ENCODE measurements at places on chromosomes 3 and 15.

- DNase-seq, result peak; percentile 15
Observed at GRCh38 chr3:63343674-63344073, 65.6 kb downstream of the SYNPR start.

DNA sequence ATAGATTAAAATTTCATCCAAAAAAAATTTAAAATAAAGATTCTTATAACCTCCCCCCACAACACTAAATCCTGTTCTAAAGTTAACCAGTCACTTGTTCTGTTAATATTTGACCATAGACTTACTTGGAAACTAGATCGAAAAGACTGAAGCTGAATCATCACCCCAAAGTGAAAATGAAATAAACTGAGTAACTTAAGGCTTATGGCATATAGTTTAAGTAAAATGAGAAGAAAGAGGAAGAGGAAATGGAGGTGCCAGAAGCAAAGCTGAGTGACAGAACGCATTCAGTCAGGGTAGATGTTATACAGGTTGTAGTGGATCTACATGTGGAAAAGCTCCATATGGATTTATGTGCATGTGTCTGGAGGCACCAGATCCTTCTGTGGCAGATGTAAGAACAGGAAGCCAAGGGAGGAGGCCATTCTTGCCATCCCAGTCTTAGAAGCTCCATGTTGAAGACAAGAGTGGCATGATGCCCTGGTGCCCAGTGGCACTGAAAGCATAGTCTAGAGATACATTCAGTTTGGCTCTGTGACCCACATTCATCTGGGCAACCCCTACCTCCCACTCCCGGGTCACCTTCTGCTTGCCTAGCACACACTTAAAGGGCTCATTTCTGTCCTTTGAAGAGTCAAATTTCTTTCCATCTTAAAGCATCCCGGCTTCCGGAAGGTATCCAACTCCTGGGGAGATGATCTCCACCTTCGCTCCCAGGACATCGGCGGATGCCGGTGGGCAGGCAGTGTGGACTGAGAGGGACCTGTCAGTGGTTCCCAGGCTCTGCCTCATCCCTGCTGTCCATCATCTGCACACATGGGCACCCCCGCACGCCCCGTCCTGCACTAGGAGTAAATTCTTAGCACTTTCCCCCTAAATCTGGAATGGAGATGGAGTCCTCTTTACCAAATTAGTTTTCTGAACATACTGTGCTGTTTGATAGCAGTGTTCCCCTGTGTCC is 90.8 kb downstream of the NEO1 start:
- DNase-seq, result no peak

GRCh38 chr3:30282154-30282696 is 324.2 kb upstream of the TGFBR2 start:
- DNase-seq, result no peak

GRCh38 chr15:96330064-96330449 is 443 bp upstream of the NR2F2 start:
- peak; percentile 50 for DNase-seq

GRCh38 chr3:149145974-149146373 is 16.5 kb downstream of the HPS3 start:
- DNase-seq, result no peak

- DNase-seq, result peak; percentile 33
Observed at GRCh38 chr15:63156755-63157117, 541 bp downstream of the RPS27L start.

DNA sequence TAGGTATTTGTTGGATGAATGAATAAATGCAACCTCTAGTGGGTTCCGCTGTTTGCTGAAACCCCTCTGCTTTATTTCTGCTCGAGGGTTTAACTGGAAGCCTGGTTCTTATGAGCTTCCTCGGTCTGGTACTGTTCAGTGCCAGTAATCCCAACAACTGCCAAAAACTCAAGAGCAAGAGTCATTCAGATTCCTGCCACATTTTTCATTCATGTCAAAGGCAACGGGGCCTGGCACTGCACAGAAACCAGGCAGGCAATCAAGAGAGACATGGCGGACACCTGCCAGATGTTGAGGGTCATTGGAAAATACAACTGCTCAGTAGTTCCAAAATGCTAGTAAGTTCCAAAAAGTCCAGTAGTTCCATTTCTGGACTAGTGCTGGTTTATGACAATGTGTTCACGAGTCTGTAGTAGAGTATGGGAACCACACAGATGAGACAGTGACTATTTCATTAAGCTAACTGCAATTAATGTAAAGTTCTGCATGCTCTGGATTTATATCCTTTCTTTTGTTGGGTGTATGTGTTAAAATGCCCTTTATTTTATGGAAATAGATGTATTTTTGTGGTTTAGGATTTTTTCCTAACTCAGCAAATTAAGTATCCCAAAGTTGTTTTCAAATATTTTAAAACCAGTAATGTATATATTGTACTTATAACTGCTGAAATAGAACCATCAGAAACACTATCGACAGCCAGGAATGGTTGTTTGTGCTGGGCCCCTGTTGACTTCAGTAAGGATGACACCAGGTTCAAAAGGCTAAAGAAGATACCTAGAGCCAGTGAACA is 22.7 kb upstream of the TMEM41A start:
- DNase-seq, result no peak

DNA sequence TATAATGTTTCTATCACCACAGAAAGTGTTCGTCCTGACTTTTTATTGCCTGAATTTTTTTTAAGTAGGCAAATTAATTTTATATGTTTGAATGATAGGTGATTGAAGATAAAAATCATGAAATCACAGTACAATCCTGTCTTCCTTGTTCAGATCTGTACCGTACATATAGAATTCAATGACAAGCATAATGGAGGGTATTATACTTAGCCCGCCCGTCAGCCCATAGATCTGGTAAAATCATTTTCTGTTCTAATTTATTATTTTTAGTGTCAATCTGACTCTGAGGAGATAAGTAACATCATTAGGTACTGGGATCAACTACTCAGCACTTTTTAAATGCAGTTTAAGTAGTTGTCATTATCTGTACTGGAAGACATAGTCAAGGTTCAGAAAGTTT is 269.9 kb downstream of the NR2F2 start:
- DNase-seq, result no peak

GRCh38 chr3:52195823-52196331 is 2.1 kb upstream of the ALAS1 start:
- DNase-seq, result peak; percentile 60

DNA sequence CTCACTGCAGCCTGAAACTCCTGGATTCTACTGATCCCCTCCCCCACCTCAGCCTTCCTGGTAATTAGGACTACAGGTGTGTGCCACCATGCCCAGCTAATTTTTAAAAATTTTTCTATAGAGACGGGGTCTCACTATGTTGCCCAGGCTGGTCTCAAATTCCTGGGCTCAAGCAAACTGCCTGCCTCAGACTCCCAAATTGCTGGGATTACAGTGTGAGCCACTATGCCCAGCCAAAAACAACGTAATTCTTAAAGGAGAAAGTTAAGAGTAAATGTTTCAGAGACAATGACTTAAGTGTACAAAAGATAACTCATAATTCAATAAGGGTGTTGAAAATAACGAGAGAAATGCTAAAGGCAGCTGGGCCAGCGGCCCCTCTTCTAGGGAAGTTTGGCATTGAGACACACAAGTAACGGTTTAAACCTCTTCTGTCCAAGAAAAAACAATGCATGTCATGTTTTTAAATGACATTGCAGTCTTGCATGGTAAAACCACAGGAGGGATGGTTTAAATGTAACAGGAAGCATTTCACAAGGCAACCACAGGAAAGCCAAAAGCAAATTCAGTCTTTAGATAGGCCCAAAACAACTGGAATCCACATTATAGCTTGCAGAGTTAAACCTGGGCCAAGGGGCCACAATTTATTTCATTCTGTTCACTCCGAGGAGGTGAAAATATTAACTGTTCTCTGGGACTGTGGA is 5.1 kb downstream of the PROK2 start:
- DNase-seq, result no peak

DNA sequence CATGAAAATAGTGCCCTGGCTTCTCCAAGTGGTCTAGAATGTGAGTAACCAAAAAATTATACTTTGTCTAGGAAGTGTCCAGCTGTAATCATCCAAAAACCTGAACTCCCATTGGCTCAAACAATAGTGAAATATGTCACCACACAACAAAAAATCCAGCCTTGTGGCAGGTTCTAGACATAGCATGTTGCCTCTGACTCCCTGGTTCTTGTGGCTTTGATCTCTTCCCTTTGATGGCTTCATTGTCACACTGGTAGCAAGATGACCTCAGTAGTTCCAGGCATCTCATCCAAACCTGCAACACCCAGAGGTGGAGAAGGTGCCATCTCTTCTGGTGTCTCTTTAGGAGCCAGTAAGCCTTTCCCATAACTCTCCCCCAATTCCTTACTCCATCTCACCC is 74.7 kb downstream of the CMSS1 start:
- DNase-seq, result no peak
